AG08395 (cell line): ENCODE measurements at places on chromosomes 6 and 20.

GRCh38 chr6:144134176-144134575 lies 16.1 kb upstream of the STX11 start:
- peak; percentile 35 for DNase-seq

- no peak for DNase-seq
These were observed 3.9 kb upstream of the PHF20 start for GRCh38 chr20:35767683-35768481.

DNA sequence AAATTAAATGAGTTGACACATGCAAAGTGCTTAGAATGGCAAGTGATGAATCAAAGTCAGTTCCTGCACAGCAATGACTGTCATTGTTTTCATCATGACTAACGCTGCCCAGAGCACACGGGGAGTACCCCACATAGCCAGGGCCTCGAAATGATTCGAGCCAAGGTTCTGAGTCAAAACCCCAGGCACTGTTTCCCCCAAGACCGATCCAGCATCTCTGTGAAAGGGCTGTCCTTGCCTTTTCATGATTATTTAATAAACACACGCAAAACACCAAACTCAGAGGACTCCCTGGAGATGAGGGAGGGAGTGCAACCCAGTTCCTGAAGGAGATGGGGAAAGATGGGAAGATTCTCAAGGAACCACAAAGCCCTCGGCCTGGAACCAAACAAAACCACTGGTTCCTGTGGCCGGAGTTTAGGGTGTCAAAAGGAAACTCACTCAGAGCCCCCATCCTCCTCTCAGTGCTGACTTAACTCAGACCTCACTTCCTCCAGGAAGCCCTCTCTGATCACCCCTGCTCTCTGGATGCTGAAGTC lies 3.8 kb downstream of the PREX1 start:
- peak; percentile 92 for DNase-seq

DNA sequence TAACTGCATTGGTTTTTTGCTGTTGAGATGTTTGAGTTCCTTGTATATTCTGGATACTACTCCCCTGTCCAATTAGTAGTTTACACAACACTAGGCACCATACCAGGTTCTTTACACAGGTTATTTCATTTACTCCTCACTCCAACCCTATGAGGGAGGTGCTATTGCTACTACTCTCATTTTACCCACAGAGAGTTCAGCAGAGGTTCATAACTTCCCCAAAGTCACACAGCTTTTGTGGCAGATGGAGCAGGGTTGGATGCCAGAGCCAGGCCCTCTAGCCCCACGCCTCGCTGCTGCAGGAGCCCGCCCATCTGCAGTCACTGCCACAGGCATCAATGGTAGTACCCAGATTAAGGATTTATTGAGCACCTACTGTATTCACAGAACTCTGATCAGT lies 61.7 kb upstream of the MAP3K4 start:
- no peak for DNase-seq

GRCh38 chr6:145457556-145457955 lies 277.8 kb downstream of the EPM2A start:
- no peak for DNase-seq

DNA sequence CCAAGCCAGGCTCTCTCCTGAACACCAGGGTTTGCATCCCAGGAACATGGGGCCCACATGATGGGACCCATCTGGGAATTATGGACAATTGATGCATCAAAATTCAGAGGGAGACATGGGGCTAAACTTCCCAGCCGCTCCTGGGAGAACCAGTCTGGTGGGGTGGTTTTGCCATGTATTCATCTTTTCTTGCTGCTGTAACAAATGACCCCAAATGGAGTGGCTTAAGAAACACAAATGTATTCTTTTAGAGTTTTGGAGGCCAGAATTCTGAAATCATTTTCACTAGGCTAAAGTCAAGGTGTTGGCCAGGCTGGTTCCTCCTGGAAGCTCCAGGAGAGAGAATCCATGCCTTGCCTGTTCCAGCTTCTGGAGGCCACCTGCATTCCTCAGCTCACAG lies 6.5 kb downstream of the SLC13A3 start:
- DNase-seq = no peak

GRCh38 chr6:32194825-32195651 lies 2.6 kb upstream of the GPSM3 start:
- peak; percentile 31 for DNase-seq
